ENCODE measurements at places on chromosomes 1 and 21.

DNA sequence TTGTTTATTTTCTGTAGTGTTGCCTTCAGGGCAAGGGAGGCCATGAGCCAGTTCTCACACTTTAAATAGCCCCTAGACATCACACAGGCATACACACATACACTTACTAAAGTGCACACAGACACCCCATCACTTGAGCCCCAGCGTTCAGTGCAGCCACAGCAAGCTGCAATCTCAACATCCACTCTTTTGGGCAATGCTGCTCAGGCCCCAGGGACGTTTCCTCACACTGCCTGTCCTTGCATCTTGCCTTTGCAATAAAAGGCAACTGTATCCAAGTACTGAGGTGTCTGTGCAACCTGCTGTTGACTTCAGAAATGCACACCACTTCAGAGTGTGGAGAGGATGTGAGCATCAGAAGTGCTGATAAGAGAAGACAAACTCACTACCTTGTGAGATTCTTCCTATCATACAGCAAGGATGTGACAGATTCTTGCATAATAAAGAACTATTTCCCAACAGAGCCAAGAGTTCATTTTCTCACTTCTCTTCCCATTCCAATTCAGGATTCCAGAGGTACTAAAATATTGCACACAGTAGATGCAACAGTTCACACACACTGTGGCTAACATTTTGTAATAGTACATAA lies 36.2 kb downstream of the IRF2BP2 start:
- H3K4me1 ChIP-seq, result no peaks in the 10 kb centered on the region
- H3K4me3 ChIP-seq, result no peak overlapping the region
- no peaks in the 10 kb centered on the region for H3K27me3 ChIP-seq
- H3K36me3 ChIP-seq, result no peaks in the 10 kb centered on the region

DNA sequence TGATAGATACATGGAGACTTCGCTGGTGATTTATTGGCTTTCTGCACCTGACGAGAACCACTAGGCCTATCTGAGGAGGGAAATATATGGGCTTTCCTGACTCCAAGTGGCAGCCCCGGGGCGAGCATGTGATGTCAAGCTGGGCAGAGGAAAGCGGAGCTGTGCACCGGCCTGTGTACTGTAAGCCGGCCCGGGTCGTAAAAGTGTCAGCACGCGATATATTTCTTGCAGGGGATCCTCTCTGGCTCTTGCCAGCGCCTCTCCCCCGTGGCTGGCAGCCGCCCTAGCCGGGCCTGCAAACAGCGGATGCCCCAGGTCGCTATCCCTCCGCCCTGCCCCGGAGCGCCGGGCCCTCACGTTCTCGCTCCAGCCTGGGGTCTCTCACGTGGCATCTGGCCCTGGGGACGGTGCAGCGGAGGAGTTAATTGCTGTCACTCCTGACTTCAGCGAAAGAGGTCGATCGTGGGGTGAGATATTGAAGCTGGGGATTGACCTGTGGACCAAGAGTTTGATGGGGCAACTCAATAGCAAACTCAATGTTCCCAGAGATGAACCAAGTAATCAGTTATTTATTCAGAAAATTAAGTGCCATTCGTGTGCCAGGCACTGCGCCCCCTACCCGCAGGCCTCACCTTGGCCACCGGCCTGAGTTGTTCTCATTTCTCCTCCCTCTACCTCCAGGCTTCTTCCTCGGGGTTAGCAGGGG lies 41.0 kb upstream of the HAO2 start:
- no peak overlapping the region for H3K27ac ChIP-seq
- DNase-seq, result peak; percentile 47
- H3K36me3 ChIP-seq, result no peaks in the 10 kb centered on the region
- H3K27me3 ChIP-seq, result no peaks in the 10 kb centered on the region
- H3K4me1 ChIP-seq, result peaks cover 11% of the 10 kb centered on the region

DNA sequence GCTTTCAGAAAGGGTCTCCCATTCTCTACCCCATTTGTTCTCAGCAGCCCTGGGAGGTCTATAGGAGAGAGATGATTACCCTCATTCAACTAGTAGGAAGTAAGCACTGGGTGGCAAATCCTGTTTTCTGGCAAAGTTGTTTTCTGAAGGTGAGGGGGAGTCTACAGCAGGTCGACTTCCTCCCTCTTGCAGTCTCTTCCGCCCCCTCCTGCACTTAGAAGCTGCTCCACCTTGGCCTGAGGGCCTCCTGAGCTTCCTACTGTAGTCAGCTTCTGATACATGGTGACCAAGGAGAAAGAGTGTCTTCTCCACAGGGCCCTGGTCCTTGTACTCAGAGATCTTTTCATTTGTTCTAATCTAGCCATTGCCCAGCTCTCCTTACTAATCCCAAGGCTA lies 93.1 kb downstream of the RGL1 start:
- H3K27ac ChIP-seq, result no peak overlapping the region
- H3K27me3 ChIP-seq, result no peaks in the 10 kb centered on the region
- H3K36me3 ChIP-seq, result no peaks in the 10 kb centered on the region
- no peak overlapping the region for H3K4me3 ChIP-seq
- no peak for DNase-seq

DNA sequence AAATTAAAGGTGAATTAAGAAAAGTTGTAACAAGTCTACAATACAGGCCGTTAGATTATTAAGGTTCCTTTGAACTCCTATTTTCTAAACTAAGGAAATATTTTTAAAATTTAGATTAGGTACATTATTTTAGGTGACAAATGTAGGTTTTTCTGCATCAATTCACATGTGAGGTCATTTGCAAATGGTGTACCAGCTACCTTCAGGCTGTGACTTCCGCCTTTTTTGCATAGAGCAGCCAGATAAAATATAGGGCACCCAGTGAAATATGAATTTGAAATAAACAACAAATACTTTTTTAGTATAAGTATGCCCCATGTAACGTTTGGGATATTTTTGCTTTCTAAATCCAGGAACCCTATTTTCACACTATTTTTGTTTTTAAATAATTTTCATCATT lies 544.0 kb downstream of the LMO4 start:
- no peaks in the 10 kb centered on the region for H3K27me3 ChIP-seq
- H3K27ac ChIP-seq, result no peak overlapping the region
- no peaks in the 10 kb centered on the region for H3K36me3 ChIP-seq
- H3K4me3 ChIP-seq, result no peak overlapping the region

GRCh38 chr1:205229399-205229871 lies 1.7 kb downstream of the TMCC2 start:
- DNase-seq, result no peak
- H3K27me3 ChIP-seq, result no peaks in the 10 kb centered on the region
- no peak overlapping the region for H3K4me3 ChIP-seq
- no peak overlapping the region for H3K27ac ChIP-seq
- peaks cover 3% of the 10 kb centered on the region for H3K4me1 ChIP-seq
- no peaks in the 10 kb centered on the region for H3K36me3 ChIP-seq

GRCh38 chr21:14683063-14683462 lies 136.9 kb upstream of the SAMSN1 start:
- no peaks in the 10 kb centered on the region for H3K27me3 ChIP-seq
- no peaks in the 10 kb centered on the region for H3K4me1 ChIP-seq
- no peaks in the 10 kb centered on the region for H3K36me3 ChIP-seq
- H3K4me3 ChIP-seq, result no peak overlapping the region
- no peak for DNase-seq
- H3K27ac ChIP-seq, result no peak overlapping the region

GRCh38 chr1:41983451-41983850 lies 64.7 kb upstream of the HIVEP3 start:
- H3K27me3 ChIP-seq, result no peaks in the 10 kb centered on the region
- no peak overlapping the region for H3K4me3 ChIP-seq
- no peaks in the 10 kb centered on the region for H3K36me3 ChIP-seq
- no peak overlapping the region for H3K27ac ChIP-seq

DNA sequence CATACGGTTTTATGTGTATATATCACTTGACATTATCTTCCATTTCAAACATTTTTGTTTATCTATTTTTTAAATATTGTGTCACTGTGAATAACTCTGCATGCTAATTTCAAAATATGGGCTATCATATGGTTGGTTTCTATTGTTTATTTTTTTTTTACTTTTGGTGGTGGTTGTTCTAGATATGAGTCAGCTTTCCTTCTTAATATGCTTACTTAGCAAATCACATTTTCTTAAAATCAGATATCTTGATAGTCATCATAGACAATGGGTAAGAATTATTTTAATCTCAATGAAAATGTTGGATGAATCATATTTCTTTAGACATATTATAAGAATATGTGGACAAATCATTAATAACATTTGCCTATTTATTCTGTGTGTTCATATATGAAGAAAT lies 881.5 kb downstream of the BRINP3 start:
- no peak for DNase-seq
- no peak overlapping the region for H3K4me3 ChIP-seq
- H3K36me3 ChIP-seq, result no peaks in the 10 kb centered on the region

GRCh38 chr1:39907528-39908453 lies 6.1 kb upstream of the MYCL start:
- no peaks in the 10 kb centered on the region for H3K4me1 ChIP-seq
- H3K27me3 ChIP-seq, result no peaks in the 10 kb centered on the region
- no peak overlapping the region for H3K27ac ChIP-seq

DNA sequence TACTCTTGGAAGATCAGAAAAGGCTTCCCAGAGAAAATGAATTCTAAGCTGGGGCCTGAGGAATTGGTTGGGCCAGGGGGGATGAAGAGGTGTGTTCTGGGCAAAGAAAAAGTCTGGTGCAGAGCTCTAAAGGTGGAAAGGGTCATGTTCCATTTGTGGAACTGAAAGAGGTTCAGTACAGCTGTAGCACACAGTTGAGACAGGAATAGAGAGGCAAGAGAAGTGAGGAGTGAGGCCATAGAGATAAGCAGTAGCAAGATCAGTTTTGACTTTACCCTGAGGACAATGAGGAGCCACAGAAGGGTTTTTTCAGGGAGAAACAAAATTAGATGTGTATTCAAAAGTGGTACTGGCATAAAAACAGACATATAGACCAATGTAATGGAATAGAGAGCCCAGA lies 30.3 kb upstream of the MUTYH start:
- no peaks in the 10 kb centered on the region for H3K27me3 ChIP-seq
- no peaks in the 10 kb centered on the region for H3K4me1 ChIP-seq
- H3K27ac ChIP-seq, result no peak overlapping the region
- no peak overlapping the region for H3K4me3 ChIP-seq

- H3K27ac ChIP-seq, result no peak overlapping the region
- no peak overlapping the region for H3K4me3 ChIP-seq
- no peaks in the 10 kb centered on the region for H3K4me1 ChIP-seq
- H3K27me3 ChIP-seq, result no peaks in the 10 kb centered on the region
- H3K36me3 ChIP-seq, result no peaks in the 10 kb centered on the region
Observed at GRCh38 chr1:115166531-115167091, 77.3 kb upstream of the TSPAN2 start.

DNA sequence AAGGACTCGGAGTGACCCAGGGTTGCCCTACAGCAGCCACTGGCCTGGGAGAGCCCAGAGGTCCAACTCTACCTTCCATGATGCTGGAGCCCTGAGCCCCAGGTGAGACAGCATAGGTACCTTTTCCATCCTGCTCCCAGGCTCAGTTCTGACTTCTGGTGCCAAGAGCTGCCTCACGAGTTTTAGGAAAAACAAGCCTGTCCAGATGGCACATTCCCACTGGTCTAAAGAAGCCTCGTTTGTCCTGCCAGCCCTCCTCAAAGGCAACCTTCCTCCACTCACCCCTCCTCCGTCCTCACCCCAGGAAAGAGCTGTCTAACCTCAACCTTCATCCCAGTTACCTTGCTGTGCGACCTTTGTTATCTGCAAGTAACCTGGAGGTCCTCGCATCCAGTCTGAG lies 53.5 kb upstream of the PRELP start:
- 0 out of 2 replicates have a peak, but pooled peaks cover 1% of the 10 kb centered on the region for H3K4me1 ChIP-seq
- H3K27me3 ChIP-seq, result no peaks in the 10 kb centered on the region
- no peak overlapping the region for H3K27ac ChIP-seq
- DNase-seq, result no peak
- no peaks in the 10 kb centered on the region for H3K36me3 ChIP-seq

- no peaks in the 10 kb centered on the region for H3K27me3 ChIP-seq
- no peak overlapping the region for H3K4me3 ChIP-seq
- no peak overlapping the region for H3K27ac ChIP-seq
- DNase-seq, result no peak
- no peaks in the 10 kb centered on the region for H3K36me3 ChIP-seq
- H3K4me1 ChIP-seq, result 0 out of 2 replicates have a peak, but pooled peaks cover under 1% of the 10 kb centered on the region
Observed at GRCh38 chr1:57546549-57547330, 122.9 kb upstream of the DAB1 start.
